ENCODE measurements at places on chromosomes 1 and 21.

DNA sequence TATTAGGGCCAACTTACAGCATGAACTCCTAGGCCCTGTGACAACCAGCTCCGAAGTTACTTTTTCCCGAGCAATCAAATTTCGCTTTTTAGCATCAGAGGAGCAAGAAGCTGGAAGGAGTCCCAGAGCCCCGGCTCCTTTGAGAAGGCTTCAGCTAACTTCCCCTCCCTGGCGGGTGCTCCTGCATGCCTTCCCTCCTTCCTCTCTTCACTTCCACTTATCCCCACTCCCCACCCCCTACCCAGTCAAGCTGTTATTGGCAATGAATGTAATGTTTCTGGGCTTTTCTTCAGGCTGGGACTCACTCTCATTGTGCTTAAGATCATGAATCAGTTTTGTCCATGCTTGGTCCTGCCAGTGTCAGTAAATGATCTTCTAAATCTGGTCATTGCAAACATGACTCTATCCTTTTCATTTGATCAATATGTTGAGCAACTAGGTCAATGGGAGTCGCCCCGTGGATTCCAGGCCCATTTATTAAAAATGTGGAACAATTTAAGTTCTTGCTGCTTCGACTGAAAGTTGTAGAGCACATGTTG is 94.5 kb upstream of the TSPAN2 start:
- DNase-seq = peak; percentile 28

GRCh38 chr1:29650041-29650400 is 413.7 kb downstream of the PTPRU start:
- DNase-seq = no peak

DNA sequence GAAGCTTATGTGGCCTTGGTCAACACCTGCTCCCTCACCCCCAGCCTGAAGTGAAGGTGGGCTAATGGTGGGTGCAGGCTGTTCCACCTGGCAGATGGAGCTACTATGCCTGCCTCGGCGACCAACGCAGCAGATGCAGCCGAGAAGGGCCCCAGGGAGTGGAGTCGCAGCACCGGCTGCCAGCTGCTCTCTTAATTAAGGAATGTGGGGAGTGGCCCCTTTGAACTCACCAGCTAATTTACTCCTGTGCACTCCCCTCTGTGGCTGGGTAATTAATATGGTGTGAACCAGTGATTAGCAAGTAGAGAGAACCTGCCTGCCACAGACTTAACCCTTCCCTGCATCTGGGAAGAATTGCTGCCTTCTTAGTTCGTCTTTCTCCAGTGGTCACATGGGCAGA is 3.3 kb upstream of the SLAMF8 start:
- no peak for DNase-seq

- no peak for DNase-seq
Measured at GRCh38 chr1:24226749-24227148, 39.7 kb upstream of the IFNLR1 start.

- DNase-seq = peak; percentile 76
Measured at GRCh38 chr1:25616095-25616986, at the start of gene MAN1C1. MAN1C1 (plus strand) TSS chr1:25616791; CDS start chr1:25617798, 1,007 bp downstream.

- DNase-seq = no peak
Measured at GRCh38 chr1:43443197-43443946, 10.4 kb downstream of the HYI start.

DNA sequence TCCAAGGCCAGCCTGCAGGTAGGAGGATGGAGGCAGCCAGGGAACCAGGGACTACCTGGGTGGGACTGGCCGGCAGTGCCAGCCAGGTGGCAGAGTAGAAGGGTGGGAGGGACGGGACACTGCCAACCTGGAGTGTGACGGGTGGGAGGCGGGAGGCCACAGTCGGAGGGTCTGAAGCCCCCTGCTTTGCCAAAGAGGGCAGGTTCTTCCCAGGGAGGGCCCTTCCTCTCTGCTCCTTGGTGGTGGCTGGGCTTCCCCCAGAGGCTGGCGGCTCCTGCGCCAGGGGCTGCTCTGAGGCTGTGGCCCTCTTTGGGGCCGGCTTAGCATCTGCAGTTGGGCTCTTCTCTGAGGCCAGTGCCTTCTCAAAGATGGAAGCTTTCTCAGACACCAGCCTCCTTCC is 8.7 kb upstream of the TNNT2 start:
- no peak for DNase-seq

DNA sequence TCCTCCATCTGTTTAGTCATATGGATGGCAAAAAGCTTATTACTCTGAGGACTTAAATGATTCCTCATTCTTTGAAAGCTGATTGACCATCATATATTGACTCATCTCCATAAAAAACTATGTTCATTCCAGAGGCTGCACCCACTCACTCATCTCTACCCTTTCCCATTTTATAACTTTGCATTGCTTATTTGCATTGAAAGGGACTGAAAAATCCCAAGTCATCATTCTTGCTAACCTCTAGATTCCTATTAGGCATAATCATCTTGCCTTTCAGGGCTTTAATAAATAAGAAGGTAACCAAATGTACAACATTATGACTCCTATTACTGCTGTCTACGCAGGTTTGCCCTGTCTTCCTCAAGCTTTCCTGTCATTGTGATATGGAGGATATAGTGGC is 1180.3 kb upstream of the B3GALT2 start:
- no peak for DNase-seq

DNA sequence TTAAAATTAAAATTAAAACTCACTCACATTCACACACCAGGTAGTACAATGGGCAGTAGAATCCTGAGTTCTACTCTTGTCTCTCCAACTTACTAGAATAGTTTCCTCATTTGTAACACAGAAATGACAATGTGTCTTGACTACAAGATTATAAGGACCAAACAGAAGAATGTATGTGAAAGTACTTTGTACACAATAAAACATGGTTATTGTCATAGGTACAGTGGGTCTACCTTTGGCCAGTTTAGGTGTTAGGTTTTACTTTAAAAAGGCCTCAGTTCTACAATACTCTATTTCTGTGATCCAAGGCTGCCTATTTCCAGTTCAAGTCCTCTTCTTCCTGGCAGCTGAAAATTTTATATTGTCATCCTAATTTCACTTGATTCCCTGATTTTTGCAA is 50.2 kb downstream of the LUZP1 start:
- no peak for DNase-seq

- no peak for DNase-seq
Measured at GRCh38 chr1:246270236-246270635, 236.8 kb downstream of the SMYD3 start.

DNA sequence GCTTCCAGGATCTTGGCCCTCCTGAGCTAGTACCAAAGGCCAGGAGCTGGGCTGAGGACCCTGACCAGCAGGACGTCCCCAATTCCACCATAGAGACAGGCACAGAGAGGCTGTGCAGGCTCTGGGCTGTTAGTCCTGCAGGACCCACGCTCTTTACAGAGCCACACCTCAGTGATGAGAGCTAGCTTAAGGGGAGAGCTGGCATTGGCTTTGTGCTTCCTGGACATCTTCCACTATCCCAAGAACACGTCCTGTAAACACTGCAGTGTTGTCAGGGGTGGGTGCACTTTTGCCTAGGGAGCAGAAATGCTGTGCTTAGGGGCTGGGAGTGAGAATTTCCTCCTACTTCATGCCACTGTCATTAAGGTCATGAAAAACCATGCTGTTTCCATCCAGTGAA is 91.7 kb upstream of the EDN2 start:
- DNase-seq = no peak

- no peak for DNase-seq
Measured at GRCh38 chr1:156582388-156583017, 3.0 kb downstream of the TTC24 start.

- DNase-seq = peak; percentile 49
Measured at GRCh38 chr1:203629507-203630082, 3.0 kb downstream of the ATP2B4 start.

- DNase-seq = peak; percentile 56
Measured at GRCh38 chr1:160205242-160206035, at the start of gene PEA15. PEA15 (plus strand) TSS chr1:160205384; CDS start chr1:160211545, 6,161 bp downstream.

GRCh38 chr1:25607123-25607522 is 9.5 kb upstream of the MAN1C1 start:
- DNase-seq = no peak

GRCh38 chr1:113392541-113393128 is 2.3 kb downstream of the MAGI3 start:
- DNase-seq = no peak

DNA sequence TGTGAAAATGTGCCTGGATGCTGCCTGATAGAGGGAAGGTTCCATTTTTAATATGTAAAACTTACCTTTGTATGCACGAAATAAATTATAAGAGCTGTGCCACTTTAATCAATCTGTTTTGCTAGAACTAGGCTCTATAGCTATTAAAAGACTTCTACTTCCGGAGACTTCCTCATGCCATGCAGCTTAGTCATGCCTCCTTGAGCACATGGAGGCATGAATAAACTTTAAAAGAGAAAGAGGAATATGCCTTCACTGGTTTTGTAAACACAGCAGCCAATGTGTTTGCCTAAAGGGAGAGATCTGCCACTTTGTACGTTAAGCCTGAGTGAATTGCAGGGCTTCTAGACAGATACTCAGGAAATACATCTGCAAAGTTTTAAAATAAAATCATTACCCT is 604.6 kb downstream of the LRRIQ3 start:
- DNase-seq = peak; percentile 79

- no peak for DNase-seq
Measured at GRCh38 chr1:66686406-66686805, 65.9 kb upstream of the DYNLT5 start.

DNA sequence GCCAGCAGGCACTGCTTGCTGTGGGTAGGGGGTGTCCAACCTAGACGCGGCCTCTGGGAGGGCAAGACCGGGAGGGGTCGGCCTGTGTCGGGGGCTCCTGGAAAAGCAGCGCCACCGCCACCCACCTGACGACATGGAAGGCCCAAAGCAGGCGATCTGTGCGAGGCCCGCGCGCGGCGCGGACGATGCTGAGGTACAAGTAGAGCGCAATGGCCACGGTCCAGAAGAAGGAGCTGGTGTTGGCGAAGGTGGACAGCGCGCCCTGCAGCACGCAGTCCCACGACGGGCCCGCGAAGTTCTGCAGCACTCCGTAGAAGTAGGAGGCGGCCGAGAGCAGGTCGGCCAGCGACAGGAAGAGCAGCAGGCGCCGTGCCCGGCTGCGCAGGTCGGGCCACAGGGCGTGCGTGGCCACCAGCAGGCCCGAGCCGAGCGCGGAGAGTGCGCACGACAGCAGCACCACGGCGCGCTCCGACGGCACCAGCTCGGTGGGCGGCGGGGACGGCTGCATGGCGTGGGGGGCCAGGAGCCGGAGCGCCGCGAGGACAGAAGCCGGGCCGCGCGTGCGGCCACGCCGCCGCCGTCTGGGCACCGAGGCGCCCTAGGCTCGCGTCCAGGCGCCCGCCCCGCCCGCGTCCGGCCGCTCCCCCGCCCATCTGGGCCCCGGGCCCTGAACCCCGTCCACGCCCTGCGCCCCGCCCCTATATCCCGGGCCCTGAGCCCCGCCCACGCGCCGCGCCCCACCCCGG is at the start of gene GPR157:
Gene GPR157, minus strand, starts transcription at position 583 of the 746 bp plus-strand sequence. Its CDS starts 75 bp downstream, at position 508.
- DNase-seq = peak; percentile 76

DNA sequence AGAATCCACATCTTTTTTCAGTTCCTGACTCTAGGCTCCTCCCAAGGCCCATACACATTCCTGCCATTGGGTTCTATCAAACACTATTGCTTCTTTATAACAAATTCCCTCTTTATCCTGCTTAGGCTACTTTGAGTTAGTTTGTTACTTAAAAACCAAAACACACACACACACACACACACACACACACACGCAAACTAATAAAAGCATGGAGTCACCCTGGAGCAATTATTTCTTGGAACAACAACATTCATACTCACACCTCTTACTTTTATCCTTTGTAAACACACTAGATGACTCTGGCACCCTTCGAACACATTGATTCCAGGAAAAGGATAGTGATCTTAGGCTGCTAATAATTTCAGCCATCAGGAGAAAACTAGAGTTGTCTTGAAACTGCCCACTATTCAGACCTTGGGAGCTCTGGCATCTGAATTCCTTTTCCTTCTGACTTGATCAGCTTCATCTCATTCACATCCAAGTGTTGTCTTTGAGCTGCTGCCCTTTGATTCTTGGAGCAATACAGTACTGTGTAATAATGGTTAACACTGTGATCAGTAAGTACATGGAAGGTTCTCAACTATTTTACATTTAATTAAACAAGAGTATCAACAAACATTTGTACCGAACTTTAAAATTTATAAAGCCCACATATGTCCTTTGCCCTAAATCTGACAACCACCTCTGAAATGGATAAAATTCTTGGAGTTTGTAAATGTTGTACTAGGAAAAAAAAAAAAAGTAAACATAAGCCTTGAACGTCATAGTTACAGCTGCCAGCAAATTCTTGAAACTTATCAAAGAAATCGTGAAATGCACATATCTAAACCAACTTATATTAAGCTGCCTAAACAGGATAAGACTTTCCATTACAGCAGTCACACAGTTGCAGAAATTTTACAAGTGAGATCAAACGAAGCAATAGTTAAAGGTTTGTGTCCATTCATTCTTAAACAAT is 2.8 kb upstream of the SEC22B start:
- peak; percentile 88 for DNase-seq

- no peak for DNase-seq
Measured at GRCh38 chr21:18268906-18269305, 24.3 kb downstream of the CHODL start.
